ENCODE measurements at places on chromosomes 13 and 19.

- DNase-seq, result no peak
These were observed 261.7 kb downstream of the ITGBL1 start for GRCh38 chr13:101714195-101714594.

DNA sequence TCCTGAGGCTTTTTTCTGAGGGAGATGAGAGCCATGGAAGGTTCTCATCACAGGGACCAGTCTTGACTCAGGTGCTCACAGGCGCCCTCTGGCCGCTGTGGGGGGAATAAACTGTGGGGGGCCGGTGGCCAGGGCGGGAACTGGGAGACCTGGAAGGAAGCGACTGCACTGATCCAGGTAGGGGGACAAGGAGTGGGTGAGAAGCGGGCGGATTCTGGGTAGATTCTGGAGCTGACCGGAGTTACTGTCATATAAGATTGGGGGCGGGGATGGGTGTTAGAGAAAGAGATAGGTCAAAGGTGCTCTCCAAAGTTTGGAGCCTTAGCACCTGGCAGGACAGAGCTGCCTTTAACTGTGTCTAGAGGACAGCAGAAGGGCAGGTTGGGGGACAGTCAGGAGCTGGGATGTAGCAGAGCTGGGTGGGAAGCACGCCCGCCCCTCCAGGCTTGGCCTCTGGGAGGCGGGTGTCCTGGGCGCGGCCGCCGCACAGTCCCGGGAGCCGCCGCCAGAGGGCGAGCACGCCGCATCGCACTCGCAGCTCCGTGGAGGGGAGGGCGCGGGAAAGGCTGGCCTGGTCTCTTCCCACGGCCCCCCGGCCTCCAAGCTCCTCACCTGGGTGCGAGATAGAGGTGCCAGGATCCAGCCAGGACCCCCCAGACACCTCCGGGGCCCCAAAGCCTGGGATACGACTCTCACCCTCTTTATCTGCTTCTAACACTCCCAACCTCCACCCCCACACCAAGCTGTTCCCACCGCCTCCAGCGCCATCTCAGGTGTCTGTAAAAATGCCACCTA, 4.2 kb upstream of the DAND5 start:
- DNase-seq, result peak; percentile 67

DNA sequence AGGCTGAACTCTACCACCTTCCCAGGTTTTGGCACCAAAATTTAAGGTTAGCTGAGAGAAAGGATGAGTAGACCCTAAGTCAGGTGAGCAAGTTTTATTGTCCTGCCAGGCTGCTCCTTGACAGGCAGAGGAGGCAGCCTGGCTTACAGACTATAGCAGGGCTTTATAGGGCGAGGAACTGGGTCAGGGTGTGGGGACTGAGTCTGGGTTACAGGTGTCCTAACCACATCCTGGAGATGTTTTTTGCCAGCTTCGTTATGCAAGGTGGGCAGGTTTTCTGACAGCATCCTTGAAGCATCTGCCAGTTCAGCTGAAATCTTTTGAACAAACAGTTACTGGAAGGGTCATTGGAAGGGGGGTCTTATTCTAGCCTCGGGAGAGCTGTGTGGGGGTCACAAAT, 905.7 kb upstream of the SLITRK5 start:
- no peak for DNase-seq

DNA sequence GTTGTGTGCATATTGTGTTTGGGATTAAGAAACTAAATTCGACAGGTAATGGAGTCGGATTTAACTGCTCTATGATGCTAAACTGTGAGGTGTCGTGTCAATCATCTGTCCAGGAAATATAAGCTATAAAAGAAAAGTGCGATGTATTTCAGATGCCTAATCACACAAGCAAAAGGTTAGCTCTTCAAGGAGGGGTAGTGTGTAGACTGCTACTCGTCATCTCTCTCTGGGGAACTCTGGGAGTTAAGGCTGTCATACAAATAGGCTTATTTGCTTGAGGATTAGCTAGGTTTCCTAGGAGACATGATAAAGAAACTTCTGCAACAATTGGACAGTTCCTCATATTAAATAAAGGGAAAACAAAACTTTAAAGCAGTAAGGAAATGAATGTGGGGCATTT, 462.1 kb downstream of the OLFM4 start:
- no peak for DNase-seq

DNA sequence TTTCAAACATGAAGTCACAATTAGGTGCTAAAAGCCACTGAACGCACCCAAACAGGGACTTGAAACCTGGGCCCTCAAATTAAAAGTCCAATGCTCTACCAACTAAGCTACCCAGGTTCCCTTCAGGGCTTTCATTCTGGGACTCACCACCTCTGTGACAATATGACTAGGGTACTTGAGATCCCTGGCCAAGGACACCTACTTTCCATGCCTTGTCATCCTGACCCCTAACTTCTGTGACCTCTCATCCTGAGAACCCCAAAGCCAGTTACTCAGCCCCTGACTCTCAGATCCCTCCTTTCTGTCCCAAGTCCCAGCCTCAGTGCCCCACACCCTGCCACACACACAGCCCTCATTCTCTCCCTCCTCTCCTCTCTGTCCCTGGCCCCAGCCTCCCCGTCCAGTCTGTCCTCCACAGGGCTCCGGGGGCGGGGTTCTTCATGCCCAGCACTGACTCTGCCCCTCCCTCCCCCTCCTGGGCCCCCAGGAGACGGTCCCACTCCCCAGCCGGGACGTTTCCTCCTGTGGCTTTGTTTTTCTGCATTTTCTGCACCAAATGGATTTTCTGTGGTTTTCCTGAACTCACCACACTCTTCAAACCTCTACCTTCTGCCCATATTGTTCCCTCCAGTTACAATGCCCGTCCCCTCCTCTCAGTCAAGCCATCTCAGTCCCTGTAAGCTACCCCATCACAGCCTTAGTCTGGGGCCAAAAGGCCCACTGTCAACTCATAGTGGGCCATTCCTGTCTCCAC, 7.0 kb downstream of the RCN3 start:
- no peak for DNase-seq

- DNase-seq, result no peak
These were observed 264.2 kb upstream of the EDNRB start for GRCh38 chr13:78182813-78183212.

GRCh38 chr19:33461256-33462111, 60.1 kb downstream of the PEPD start:
- no peak for DNase-seq

GRCh38 chr19:39506944-39507714, 7.8 kb upstream of the SELENOV start:
- DNase-seq, result peak; percentile 49

GRCh38 chr19:35115177-35115951, at the start of gene FXYD3:
Gene FXYD3, plus strand, starts transcription at chr19:35115823. Its CDS starts 3,554 bp downstream, at chr19:35119377.
- no peak for DNase-seq

- no peak for DNase-seq
These were observed 6.9 kb upstream of the FXYD3 start for GRCh38 chr19:35108730-35109129.

DNA sequence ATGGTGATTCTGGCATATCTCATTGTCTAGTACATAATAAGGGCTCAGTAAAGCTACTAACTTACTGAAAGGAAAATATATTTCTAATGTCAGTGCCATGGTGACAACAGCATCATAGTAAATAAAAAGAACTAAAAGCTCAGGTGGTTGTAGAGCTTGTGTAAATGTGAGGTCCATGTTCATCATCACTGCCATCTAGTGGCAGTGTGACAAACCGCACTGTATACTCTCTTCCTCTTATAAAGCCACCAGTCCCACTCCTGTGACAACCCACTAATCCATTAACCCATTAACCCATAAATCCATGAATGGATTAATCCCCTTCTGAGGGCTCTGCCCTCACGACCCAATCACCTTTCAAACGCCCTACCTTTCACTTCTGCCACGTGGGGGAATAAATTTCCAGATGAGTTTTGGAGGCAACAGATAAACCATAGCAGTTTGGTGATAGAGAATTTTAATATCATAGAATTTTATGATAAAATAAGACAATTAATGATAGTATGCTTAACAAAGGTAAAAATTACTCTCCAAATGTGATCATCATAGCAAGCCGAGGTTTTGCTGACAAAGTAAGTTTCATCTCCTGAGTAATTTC, 160.4 kb upstream of the SGCG start:
- peak; percentile 45 for DNase-seq

GRCh38 chr13:51271528-51272085, 49.4 kb downstream of the FAM124A start:
- DNase-seq, result no peak

GRCh38 chr13:86710896-86711295, 911.7 kb upstream of the SLITRK6 start:
- no peak for DNase-seq

- no peak for DNase-seq
These were observed 121.0 kb downstream of the KLF5 start for GRCh38 chr13:73179650-73180274.
